ENCODE measurements at places on chromosomes 16 and 17.

DNA sequence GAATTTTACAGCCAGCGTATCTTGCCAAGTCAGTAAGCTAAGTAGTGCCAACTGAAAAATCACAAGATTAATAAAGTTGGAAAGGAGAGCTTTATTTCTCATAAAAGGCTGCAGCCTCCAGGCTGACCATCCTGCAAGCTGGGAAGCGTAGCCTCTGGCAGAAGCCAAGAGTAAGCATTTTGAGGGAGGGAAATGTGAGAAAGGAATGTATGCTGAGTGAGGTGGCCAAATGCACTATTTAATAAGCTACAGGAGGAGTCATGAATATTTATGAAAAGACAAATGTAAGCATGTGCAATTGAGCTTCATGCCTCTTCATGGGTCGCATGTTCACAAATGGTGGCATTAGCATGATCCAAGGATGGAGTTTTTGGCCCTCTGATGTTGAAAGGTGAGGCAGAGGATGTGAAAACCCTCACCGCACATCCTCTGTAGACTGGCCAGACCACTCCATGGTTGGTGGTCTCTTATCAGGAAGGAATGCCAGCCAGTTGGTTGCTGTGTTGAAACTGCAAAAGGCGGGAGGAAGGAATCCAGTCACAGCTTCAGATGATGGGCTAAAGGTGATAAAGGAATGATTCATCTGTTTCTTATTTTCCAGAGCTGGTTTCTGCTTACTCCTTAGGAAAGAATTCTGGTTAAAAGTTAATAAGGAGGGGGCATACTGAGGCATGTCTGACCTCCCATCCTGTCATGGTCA lies 9.2 kb downstream of the KRT33B start:
- DNase-seq = no peak

DNA sequence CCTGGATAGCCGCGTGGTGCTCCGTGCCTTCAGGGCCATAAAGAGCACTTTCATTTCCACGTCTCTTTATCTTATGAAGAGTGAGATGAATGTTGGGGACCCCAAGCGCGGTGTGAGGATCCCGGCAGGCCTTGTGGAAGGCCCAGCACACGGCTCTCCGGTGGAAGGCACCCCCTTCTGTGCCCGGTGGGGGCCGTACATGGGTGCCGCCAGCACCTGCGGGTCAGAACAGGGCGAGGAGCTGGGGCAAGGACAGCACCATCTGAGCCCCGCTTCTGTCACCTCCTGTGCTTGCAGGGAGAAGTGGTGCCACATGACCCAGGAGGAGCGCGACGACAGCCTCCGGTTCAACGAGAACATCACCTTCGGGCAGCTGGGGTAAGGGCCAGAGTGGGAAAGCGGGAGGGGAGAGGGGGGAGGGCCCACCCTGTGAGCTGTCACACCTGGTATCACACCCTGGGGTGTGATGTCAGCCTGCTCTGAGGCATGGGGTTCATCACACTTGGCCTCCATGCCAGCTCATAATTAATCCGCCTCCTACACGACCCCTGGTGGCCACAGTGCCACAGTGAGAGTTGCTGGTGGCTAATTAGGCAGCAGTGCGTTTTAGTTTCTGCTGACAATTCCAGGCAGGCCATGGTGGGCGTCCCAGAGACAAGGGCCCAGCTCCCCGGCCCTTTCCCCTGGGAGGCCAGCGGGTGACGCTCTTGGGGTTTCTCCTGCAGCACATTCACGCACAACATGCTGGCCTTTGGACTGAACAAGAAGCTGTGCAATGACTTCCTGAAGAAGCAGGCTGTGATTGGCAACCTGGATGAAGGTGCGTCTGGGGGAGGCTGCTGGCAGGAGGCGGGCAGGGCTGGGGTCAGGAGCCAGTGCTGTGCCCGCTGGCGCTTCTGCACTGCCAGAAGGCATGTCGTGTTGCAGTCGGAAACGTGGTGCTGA lies 25.7 kb downstream of the CIBAR2 start:
- DNase-seq = peak; percentile 56

DNA sequence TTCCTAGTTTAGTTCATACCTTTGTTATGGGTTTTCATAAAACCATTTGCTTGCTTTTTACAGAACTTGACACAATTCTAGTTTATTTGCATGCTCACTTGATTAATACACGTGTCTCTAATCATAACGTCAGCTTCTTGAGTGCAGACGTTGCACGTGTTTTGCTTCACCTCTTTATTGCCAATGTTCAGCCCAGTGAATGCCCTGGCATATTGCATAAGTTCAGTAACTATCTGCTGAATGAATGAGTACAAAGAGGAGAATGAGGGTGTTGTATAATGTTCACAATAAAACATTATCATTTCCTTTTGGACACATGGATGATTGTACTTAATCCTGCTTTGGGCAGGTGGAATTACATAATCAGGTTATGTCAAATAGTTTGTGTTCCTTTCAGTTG lies 519.8 kb downstream of the HS3ST4 start:
- no peak for DNase-seq

DNA sequence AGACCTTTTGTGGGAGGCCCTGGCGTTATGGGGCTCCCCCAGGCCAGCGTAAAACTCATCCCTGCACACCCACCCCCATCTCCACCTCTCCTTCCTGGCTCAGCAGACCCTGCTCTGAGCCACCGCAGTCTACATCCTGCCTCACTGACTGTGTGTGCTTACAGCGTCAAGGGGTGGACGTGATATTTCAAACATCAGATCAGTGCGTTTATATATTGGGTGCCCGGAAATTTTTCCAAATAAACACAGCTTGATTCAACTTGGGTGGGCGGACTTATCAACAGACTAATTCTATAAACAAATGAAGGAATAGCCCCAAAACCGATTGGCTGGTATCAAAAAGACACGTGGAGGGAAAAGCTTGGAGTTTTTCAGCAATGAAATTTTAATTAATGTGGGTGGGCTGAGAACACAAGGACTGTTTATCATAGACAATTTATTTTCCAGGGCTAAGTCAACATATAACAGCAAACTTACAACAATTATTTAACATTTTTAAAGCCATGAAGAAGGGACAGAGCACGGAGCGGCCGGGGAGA lies at the start of gene FOXL1:
TSS of gene FOXL1 (plus strand) at position 489 of the 539 bp plus-strand sequence. CDS start 175 bp downstream, outside the sequence.
- no peak for DNase-seq

DNA sequence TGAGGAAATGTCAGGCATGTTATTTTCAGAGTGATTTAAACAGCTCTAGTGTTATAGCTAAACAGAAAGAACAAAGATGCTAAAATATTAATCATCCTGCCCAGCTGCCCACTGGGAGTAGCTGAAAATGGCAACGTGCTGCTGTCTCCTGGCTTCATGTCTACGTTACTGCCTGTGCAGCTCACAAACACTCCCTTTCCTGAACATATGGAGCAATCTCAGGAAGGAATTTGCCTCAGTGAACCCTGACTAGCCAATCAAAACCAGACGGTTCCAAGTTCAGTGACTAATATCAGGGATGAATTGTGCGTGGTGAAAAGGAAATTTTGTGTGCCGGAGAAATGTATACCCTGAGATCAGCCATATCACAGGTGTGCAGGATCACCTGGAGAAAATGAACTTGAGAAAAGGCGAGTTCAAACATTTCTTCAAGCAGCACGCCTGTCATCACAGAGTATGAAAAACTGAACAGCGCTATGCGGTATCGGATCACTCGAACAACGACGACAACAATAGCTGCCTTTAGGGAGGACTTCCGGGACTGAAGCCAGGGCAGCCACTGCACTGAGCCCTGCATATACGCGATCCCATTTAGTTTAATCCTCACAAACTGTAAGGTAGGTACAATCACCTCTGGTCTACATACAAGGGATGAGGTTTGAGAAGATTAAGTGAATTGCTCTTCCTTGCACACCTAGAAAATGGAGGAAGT lies 110.3 kb downstream of the STX8 start:
- no peak for DNase-seq

DNA sequence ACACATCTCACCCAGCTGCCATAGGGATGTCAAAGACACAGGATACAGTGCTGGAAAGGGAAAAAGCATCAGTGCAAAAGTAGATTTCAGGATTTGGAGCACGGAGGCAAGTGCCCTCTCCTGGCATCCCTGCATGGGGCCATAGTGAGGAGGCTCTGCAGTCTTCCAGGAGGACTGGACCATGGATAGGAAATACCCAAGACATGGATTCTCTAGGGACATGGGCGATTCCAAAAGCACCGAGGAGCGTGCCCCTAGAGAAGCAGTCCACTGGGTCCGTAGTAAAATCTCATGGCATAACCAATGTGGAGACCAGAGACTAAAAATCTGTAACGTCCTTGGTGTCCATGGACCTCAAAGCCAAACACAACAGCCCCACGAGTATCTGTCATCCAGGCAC lies 818.2 kb downstream of the KCNJ18 start:
- no peak for DNase-seq

- DNase-seq = no peak
Measured at GRCh38 chr16:66740010-66740409, 11.4 kb downstream of the DYNC1LI2 start.

DNA sequence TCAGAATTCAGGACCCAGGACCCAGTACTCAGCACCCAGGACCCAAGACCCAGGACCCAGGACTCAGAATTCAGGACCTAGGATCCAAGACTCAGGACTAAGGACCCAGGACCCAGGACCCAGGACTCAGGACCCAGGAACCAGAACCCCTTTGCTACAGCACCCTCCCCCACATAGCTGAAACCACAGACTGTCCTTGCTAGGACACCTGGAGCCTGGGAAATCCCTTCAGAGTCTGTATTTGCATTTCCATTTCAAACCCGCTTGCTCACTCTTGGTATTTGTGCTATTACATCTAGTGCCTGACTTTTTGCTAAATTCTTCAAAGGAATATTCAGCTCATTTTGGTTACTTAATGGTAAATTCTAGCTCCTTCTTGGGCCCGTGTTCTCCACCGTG lies 275.8 kb upstream of the MAF start:
- DNase-seq = no peak

Data from stimulated activated CD8-positive, alpha-beta memory T cell treated with anti-CD3 and anti-CD28 coated beads, Interleukin-4, amount 100 ng/mL, for 4 hours (primary cell).